ENCODE measurements at places on chromosomes 12 and 14.

DNA sequence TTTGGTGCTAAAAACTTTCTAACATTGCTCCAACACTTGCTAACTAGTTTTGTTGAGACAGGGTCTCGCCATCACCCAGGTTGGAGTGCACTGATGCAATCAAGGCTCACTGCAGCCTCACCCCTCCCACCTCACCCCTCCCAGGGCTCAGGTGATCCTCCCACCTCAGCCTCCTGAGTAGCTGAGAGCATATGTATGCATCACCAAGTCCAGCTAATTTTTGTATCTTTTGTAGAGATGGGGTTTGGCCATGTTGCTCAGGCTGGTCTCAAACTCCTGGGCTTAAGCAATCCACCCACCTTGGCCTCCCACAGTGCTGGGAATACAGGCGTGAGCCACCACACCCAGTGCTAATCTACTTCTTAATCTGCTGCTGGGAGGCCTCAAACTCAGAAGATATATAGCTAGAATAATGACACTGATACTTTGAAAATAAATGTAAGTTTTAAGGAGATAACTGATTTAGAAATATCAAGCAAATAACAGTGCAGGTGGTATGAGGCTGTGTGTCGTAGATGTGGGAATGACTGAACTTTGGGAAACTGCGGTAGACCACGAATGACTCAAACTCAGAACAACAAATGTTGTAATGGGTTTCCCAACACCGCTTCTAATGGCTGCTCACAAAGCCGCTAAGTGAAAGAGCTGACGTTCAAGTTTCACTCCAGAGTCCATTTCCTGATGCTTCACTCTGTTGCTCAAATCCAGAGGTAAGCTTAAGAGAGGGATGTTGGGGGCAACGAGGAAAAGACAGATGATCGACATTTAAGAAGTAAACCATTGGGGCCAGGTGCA is 10.0 kb downstream of the TMCC3 start:
- no peak for DNase-seq

- no peak for DNase-seq
These were observed 452.4 kb upstream of the LRFN5 start for GRCh38 chr14:41154143-41154807.

DNA sequence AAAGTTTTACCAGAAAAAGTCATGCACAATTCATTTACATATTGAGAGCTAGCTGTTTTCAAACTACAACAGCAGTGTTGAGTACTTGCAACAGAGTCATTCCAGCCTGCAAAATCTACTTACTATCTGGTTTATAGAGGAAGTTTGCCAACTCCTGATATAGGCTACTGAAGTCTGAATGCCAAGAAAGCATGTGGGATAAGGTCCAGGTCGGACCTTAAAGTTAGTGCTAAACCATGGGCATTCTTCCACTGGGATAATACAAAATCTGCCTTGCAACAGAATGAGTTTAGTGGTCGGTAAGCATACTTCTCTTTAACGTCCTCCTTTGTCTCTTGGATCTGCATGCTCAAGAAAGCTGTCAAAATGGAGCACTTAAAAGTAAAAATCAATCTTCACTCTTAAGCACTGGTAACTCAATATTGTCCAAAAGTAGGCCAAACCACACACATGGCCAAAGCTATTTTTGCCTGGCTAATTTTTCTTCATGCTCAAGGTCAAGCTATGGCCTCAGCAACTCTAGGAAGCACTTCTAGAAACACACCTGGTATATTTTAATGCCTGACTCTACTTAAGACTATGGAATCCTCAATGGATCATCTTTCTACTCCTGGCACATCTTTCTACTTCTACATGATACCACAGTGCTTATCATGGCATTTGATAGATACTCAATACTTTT is 364.9 kb upstream of the KITLG start:
- no peak for DNase-seq

DNA sequence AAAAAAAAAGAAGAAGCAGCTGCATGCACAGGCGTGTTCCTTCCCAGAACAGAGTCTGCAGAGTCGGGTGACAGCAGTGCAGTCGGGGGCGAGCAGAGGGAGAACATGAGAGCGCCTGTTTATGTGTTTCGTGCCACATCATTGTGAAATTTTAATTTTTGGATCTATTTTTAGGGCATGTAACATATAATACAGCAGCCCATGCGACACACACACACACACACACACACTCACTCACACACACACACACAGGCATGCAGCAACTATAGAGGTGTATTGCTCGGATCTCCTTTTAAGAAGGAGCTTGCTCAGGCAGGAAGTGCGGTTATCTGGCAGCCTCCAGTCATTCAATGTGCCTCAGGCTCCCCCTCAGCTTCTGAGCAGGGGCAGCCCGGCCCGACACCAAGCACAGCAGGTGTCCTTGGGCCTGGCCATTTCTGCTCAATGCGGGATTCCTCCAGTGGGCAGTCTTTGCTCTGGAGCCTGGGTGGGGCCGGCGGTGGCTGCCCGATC is 71.8 kb downstream of the ZNF664 start:
- DNase-seq = no peak

- DNase-seq = no peak
These were observed 40.4 kb downstream of the SFSWAP start for GRCh38 chr12:131751335-131751734.

- no peak for DNase-seq
These were observed 20.7 kb downstream of the ZDHHC17 start for GRCh38 chr12:76784600-76785051.

GRCh38 chr12:21801522-21802288 is 27.2 kb upstream of the KCNJ8 start:
- DNase-seq = no peak

DNA sequence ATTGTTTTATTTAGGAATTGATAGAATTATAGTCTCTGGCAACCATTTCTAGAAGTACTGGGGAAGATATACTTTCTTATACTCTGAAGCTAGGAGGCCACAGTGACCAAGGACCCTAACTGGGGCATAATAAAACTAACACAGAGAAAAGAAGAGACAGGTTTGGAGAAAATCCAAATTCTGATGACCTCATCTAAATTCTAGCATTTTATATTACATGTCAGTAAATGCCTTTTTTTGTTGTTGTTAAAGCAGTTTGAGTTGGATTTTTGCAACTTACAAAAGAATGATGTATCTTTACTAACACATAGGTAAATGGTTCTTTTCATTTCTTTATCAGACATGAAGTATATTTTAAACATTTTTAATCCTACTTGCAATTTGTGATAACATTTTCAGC is 933.3 kb downstream of the TMTC2 start:
- no peak for DNase-seq

GRCh38 chr14:105346876-105347586 is 32.5 kb downstream of the PACS2 start:
- no peak for DNase-seq

DNA sequence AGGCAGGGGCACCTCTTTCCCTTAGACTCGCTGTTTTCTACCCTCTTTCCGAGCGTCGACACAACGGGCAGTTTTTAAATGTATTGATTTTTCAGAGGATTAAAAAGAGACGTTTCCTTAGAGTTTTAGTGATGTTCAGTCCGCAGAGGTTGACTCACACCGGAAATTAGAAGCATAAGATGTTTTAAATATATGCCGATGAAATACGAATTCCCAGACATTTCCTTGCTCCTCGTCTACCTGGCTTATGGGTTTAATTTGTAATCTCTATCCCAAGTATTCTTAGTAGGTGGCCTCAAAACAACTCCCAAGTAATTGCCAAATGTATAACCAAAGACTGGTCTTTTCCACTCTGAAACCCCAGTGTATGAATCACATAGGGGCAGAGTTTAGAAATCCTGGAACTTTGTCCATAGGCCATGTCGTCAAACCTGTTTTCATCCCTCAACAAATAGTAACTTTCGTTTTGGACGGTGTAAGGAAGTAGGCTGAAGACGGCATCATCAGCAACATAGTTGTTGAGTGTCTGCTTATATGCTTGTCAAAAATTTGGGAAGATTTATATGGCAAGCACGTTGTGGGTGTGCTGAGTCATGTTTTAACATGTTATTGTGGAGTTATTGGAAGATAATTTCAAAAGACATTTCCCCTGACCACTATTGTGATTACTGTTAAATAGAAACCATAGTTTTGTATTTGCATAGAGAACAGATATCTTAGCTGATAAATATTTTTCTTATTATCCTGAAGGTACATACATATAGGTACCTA is 824 bp downstream of the TBK1 start:
- DNase-seq = no peak

- DNase-seq = no peak
These were observed 6.3 kb downstream of the FRS2 start for GRCh38 chr12:69476276-69477017.

DNA sequence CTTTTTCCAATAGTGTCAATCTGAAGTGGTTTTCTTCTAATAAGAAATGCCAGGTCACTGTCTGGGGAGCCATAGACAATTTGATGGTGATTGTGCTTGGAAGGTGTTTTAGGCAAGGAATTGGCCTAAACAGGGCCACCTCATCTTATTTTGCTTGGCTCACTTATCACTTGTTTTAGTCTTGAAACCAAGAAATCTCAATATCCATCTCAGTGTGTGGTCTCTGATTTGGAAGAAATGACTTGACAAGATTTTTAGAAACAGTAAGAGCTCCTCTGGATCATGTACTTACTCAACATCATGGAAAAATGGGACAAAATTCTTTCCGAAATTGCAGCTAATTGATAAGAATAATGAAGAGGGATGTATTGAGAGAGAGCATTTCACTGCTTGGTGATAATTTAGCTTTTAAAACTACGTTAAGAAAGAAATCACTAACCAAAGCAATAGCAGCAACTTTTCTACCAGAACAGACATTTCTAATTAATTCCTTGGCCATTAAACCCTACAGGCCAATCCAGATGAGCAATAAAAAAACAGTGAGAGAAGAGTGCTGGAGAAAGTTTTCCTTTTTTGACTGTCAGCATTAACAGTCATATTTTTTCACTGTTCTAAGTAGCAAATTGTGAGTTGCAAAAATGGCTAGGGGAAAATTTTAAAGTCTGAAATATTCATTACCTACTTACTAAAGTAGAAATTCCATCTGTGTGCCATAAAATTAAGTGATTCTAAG is 157.3 kb downstream of the AEBP2 start:
- DNase-seq = no peak

DNA sequence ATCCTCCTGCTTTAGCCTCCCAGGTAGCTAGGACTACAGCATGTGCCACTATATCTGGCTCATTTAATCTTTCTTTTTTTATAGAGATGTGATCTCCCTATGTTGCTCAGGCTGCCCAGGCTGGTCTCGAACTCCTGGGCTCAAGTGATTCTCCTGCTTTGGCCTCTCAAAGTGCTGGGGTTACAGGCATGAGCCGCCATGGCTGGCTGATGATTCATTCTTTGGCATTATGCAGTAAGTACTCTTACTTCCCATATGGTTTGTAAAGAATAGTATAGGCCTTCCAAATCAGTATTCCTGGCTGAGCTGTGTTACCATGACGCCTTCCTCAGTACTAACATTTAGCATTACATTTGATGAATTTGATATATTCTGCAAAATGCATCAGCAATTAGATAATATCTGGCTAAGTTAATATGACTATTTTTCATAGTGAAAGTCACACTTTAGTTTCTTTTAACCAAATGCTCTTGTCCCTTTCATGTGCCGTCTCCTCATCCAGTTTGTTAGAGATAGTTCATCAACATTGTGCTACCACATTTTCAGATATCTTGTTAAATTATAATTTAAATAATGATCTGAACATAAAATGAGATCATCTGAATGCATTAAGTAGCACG is 3.2 kb upstream of the MIA2 start:
- no peak for DNase-seq

GRCh38 chr14:21505012-21505553 is 6.1 kb downstream of the METTL3 start:
- DNase-seq = no peak

- DNase-seq = no peak
These were observed 24.8 kb upstream of the IFNG-AS1 start for GRCh38 chr12:67964456-67964855.

GRCh38 chr14:33679461-33680225 is 271.2 kb downstream of the EGLN3 start:
- DNase-seq = no peak

- no peak for DNase-seq
These were observed 111.1 kb upstream of the PLEKHA5 start for GRCh38 chr12:19018302-19018970.

- DNase-seq = no peak
These were observed 33.5 kb upstream of the C12orf42 start for GRCh38 chr12:103529306-103529705.

DNA sequence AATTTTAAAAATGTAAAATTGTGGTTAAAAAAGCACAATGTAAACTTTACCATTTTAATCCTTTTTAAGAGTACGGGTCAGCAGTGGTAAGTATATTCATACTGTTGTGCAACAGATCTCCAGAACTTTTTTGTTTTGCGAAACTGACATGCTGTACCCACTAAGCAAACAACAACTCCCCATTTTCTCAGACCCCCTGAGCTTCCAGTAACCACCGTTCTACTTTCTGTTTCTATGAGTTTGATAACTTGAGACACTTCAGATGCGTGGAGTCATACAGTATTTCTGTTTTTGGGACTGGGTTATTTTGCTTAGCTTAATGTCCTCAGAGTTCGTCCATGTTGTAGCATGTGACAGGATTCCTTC is 38.0 kb downstream of the CHST11 start:
- no peak for DNase-seq

DNA sequence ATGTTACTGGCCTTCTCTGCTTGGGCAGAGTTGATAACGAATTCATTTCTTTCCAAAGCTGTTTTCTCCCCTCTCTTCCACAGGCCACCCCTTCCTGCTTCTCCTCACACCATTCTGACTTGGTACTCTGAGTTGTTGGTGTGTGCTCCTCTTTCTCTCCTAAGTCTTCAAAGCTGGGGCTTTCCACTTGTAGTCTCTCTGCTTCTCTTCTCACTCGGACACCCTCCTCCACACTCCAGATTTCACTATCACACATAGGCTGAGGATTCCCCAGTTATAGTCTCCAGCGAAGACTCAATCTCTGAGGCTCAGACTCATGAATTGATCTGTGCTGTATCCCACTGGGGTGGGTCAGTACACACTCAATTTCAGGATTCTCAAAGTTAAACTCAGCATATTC is 201.0 kb downstream of the SSPN start:
- DNase-seq = no peak

GRCh38 chr14:66509874-66510273 is 1.9 kb downstream of the GPHN start:
- DNase-seq = no peak

DNA sequence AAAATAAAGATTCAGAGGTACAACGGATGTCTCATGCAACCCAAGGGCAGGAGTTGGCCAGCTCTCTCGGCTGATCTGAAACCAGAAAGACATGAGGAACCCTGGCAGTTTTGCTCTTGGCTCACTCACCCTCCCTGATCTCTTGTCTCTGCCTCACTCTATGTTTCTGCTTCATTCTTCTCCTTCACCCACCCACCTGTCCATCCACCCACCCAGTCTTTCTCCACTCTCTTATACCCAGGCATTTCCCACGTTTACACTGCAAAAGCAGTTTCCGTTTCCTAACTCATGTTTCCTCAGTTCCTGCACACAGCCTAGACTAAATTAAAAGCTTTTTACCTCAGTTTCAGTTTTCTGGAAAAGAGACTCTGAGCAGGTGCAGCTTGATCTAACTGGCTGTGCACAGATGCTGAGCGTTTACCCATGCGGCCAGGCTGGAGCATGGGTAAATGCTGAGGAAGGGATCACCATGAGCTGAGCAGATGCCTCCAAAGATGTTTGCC is 157.6 kb downstream of the PRKCH start:
- DNase-seq = no peak

GRCh38 chr12:49549735-49550692 is 11.2 kb downstream of the KCNH3 start:
- no peak for DNase-seq
